NB4 (cell line): ENCODE measurements at places on chromosomes 7 and 10.

- DNase-seq: no peak
Observed at GRCh38 chr10:17659365-17659764, 15.4 kb downstream of the STAM start.

GRCh38 chr7:20249920-20250319 lies 32.7 kb upstream of the MACC1 start:
- DNase-seq: no peak

GRCh38 chr10:9450801-9451200 lies 1396.3 kb downstream of the GATA3 start:
- DNase-seq: no peak

GRCh38 chr10:44478040-44478439 lies 93.1 kb upstream of the CXCL12 start:
- DNase-seq: no peak

DNA sequence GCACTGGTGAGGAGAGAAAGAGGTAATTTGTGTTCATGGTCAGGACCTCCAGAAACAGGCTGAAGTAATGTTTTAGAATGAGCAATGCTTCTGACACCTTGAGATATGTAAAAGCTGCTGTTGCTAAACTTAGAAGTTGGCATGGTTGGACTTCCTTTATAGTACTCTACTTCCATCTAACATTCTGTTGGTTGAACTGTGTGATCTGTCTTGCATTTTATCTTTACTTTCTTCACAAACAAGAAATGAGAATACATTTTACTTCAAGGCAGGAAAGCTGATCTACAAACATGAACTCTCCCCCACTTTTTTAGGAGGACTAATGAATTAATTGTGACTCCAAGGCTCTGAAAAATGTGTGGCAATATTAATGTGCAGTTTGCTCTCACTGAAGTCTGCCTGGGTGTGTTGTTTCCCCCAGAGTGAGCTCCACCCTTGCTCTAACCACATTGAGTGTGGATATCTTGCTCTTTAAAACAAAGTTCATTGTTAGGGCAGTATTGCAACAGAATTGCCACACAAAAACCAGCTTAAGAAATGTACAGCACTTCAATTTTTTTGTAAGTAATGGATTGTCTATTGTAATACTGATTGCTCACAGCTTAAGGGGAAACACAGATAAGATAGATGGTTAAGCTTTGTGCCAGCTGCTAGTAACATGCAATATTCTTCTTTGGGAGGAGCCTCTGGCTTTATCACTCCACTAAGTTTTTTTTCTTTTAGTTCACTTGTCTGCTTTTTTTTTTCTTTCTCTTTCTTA lies 69.0 kb downstream of the ADD3 start:
- peak; percentile 99 for DNase-seq

DNA sequence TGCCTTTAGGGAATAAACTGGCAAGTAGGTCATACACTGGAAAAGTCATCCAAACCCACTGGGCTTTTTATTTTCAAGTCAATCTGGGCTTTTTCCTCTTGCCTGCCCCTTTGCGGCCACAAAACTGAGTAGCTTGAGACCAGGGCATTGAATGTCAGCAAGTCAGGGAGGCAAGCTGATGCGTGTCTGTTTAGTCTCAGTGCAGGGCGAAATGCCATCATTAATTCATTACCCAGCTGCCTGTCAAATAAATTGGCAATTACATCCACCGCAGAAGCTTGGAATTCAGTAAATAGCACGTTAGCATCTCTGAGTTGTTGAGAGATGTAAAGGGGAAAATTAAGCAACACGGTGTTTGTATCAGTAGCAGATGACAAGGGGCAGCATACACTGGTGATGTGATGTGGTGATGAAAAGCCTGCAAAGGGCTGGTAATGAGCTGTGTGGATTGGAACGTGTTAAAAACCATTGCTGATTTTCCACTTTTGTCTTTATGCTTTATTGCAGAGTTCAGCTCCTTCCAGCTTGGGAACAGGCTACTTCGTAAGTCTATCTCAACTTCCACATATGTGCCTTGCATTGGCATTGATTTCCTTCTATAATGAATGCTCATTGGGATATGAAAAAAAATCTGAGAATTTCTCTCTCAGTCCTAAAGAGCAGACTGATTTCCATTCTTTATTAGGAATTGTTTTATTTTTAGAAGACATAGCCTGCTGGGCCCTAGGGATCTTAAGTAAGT lies 535.9 kb downstream of the AUTS2 start:
- no peak for DNase-seq

GRCh38 chr10:35206274-35206673 lies 79.6 kb downstream of the CREM start:
- no peak for DNase-seq

GRCh38 chr10:3757638-3758490 lies 27.1 kb downstream of the KLF6 start:
- no peak for DNase-seq
